ENCODE measurements at places on chromosomes 11 and 22. TPM values are rescaled to one million over a fixed set of nuclear protein-coding genes. Genes with fewer than 3 reads are reported as not detected.

DNA sequence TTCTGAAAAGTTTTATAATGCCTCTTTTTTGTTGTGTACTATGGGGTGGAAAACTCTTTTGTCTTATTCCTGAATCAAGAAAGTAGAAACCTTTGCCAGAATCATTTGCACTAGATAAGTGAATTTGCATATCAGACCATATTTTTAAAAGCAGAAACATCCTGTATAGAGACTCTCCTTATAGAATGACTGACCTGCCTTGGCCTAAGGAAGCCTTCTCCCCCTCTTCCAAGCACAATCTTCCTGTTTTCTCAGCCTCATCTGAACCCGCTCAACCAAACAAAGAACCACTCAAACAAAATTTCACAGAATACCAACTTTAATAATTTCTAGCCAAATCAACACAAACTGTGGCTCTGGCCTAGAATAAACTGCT, 60.3 kb downstream of the SIK3 start:
- DNase-seq: no peak
- no peak overlapping the region for H3K27ac ChIP-seq
- no peaks in the 10 kb centered on the region for H3K36me3 ChIP-seq
- H3K4me1 ChIP-seq: peaks cover 5% of the 10 kb centered on the region
- H3K27me3 ChIP-seq: no peaks in the 10 kb centered on the region
- H3K4me3 ChIP-seq: no peak overlapping the region

RIC3 gene
- total RNA-seq: not detected

DNA sequence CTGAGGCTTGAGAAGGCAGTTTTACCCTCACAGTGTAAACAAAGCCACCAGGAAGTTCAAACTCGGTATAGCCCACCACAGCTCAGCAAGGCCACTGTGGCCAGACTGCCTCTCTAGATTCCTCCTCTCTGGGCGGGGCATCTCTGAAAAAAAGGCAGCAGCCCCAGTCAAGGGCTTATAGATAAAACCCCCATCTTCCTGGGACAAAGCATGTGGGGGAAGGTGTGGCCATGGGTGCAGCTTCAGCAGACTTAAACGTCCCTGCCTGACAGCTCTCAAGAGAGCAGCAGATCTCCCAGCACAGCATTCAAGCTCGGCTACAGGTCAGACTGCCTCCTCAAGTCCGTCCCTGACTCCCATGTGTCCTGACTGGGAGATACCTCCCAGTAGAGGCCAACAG, 69.7 kb downstream of the TTC28 start:
- peaks cover 7% of the 10 kb centered on the region for H3K36me3 ChIP-seq
- H3K4me1 ChIP-seq: peaks cover 2% of the 10 kb centered on the region
- H3K4me3 ChIP-seq: no peak overlapping the region
- H3K27me3 ChIP-seq: no peaks in the 10 kb centered on the region
- no peak for DNase-seq
- no peak overlapping the region for H3K27ac ChIP-seq

LRRC74B gene
- not detected for total RNA-seq
